ENCODE measurements at places on chromosomes 4 and X.
A peak's percentile ranks its signal among the peaks of the same experiment; 100 is the strongest.

- no peak for DNase-seq
These were observed 651 bp downstream of the UCHL1 start for GRCh38 chr4:41257257-41257901.

- no peak for DNase-seq
These were observed 857.8 kb downstream of the CENPC start for GRCh38 chr4:66687459-66687858.

- no peak for DNase-seq
These were observed 275.7 kb upstream of the RASGEF1B start for GRCh38 chr4:81747242-81747930.

- no peak for DNase-seq
These were observed 1.2 kb downstream of the UCHL1 start for GRCh38 chr4:41257906-41258305.

GRCh38 chr4:186105647-186106321 lies 1.3 kb downstream of the FAM149A start:
- DNase-seq, result no peak

GRCh38 chr4:15131551-15131950 lies 129.3 kb downstream of the CPEB2 start:
- no peak for DNase-seq

- no peak for DNase-seq
These were observed 11.6 kb upstream of the GDPD2 start for GRCh38 chrX:70411475-70411874.

- no peak for DNase-seq
These were observed 39.5 kb downstream of the EFNB1 start for GRCh38 chrX:68868316-68868715.

GRCh38 chr4:113758372-113758771 lies 3.2 kb downstream of the CAMK2D start:
- no peak for DNase-seq

- no peak for DNase-seq
These were observed 859 bp downstream of the SMARCA1 start for GRCh38 chrX:129522184-129523078.

DNA sequence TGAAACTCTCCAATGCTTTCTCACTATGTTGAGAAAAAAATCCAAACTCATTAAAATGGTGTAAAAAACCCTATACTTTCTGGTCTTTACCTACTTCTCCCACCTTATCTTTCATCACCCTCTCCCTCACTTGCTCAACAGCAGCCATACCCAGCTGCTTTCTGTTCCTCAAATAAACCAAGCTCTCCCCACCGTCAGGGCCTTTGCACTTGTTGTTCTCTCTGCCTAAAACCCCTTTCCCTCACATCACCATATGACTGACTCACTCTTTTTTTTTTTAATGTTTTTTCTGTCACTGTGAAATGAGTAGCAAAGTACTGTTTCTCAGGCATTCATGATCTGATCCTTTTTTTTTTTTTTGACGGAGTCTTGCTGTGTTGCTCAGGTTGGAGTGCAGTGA lies 122.3 kb upstream of the TMEM164 start:
- no peak for DNase-seq

- no peak for DNase-seq
These were observed 15.2 kb upstream of the CLOCK start for GRCh38 chr4:55561889-55562288.

GRCh38 chr4:189547559-189547958 lies 393.1 kb upstream of the FRG1 start:
- DNase-seq, result no peak

- DNase-seq, result no peak
These were observed 851.9 kb upstream of the FRG1 start for GRCh38 chr4:189088780-189089179.

DNA sequence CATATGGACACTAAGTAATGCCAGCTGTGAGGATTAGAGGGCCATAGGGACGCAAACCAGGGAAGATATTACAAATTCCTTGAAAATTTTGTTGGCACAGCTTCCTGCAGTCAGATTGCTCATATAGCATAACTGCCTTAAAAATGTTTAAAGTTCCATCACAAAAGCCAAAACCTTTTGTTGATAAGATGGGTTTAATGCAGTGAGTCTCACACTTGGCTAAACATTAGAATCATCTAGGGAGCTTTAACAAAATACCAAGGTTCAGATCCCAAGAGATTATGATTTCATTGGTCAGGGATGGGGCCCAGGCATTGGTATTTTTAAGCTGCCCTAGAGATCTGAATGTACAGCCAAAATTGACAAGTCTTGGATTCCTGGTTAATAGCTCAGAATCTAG lies 376.5 kb upstream of the MAD2L1 start:
- no peak for DNase-seq

- DNase-seq, result no peak
These were observed 147.1 kb downstream of the ZNF674 start for GRCh38 chrX:46398126-46398525.

- DNase-seq, result no peak
These were observed 30.2 kb upstream of the TSPAN5 start for GRCh38 chr4:98688411-98689290.

DNA sequence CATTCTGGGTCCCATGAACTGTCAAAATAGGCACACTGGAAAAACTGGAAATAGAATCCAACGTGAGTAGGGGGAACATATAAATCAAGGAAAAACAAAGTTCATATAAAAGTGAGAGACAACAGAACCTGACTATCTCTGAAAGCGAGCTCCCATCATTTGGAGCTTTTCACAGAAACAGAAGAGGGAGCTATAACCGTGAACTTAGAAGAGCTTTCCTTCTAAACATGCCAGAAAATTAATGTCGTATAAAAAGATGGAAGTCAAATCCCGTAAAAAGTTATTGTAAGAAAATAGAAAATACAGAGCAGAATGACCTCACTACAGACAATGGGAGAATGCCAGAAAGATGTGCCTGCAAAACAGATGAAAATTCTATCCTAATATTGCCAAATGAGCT lies 23.9 kb upstream of the HSD17B10 start:
- DNase-seq, result no peak

DNA sequence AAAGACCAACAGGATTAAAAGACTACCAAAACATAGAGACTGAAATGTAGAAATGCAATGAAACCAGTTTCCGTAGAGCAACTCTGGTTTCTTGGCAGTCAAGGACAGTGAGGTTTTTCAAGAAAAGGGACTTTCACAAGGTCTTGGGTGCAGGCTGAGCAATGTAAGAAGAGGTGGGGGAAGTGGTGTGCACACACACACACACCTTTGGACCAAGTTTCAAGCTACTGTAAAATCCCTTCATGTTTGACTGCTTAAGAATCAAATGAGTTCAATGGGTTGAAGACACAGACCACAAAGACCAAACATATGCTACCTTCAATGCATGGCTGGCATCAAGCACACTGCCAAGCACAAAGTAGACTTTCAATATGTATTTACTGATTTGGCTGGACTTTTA lies 17.8 kb upstream of the MCF2 start:
- no peak for DNase-seq

- no peak for DNase-seq
These were observed 174.0 kb upstream of the TENT5D start for GRCh38 chrX:80246271-80246670.

- DNase-seq, result no peak
These were observed 823.2 kb upstream of the FRG1 start for GRCh38 chr4:189117426-189117825.

GRCh38 chr4:77065382-77065781 lies 10.4 kb downstream of the CCNI start:
- no peak for DNase-seq

DNA sequence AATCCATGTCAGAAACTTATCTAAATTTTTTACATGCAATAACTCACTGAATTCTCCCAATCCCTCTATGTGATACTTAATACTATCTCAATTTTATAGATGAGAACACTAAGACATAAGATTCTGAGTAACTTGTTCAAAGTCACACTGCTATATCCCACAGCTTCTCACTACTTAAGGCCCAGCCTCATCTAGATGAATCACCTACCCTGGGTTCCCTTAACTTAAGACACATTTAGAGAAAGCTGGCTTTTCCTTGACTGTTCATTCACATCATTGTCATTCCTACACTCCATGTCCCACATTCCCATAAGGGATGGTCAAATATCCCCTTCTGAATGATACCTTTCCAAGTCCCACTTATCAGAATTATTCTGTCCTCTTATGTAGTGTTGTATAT lies 21.0 kb downstream of the TNIP3 start:
- no peak for DNase-seq

GRCh38 chr4:168480931-168481611 lies 779 bp upstream of the DDX60L start:
- no peak for DNase-seq

DNA sequence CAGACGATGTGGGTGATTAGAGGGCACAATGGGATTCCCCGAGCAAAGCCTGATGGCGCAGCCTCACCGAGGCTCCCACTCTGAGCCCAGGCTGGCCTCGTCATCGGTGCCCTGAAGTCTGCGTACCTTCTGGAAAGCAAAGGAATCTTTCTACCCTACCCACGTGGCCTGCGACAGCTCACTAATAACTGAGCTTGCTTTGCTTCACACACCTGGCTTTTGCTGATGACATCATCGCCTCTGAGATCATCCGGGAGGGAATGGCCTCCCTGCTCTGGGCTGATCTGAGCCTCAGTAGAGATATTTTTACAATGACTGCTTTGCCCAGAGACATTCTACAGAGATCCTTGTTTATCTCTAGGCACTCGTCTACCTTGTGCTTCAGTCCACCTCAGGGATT lies 45.4 kb upstream of the PDLIM3 start:
- DNase-seq, result no peak

GRCh38 chrX:41870719-41871151 lies 52.6 kb downstream of the CASK start:
- no peak for DNase-seq

DNA sequence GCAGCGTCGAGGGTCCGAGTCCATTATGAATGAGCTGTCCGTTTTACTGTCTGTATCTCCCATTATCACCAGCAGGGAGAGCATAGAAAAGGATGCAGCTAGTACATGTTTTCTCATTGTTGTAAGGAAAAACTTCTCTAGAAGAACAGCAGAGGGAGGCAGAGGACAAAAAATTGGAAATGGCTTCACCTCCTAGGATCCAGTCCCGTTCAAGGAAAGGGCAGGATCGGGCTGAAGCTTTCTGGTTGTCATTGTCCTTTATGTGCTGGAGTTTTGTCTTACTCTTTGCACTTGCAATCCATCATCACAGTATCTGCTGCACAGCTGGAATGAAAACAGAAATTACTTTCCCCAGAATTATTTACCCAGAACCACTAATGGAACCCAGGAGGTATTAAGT lies 14.7 kb downstream of the NDP start:
- DNase-seq, result peak; percentile 36

DNA sequence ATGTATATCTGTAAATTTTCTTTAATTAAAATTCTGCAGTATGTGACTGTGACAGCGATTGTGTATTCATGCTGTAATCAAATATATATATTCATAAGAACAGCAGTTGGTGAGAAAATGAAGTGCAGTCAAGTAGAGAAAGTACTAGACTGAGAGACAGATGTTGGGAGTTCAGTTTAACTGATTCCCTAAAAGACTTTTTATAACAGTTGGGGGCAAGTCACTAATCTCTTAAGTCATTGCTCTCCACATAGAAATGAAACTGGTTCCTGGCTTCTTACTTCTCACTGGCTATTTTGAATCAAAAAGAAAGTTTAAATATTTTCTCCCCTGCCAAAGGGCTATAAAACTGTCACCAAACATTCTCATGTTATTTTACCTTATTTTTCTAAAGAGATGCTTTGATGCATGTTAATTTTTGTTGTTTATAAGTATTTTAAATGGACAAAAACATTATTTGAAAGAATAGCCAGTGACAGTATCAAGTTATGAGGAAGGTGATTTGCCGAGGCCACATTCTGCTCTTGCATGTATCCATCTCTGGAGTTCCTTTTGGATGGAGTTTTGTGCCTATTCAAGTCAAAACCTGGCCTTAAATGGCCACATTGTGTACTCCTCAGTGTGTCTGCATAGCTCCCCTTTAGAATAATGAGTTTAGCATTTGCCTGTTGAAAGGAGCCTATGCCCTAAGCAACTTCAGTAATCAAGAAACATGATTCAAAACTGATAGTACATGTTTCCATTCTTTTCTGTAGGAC lies 30.8 kb downstream of the EXOC1 start:
- no peak for DNase-seq
